Neural crest cell (in vitro differentiated cells): ENCODE measurements at places on chromosomes 2 and 18. TPM values are rescaled to one million over a fixed set of nuclear protein-coding genes. Genes with fewer than 3 reads are reported as not detected.

RESP18 gene
- not detected in 2 replicates for total RNA-seq

CELF4 gene
- 1.8 and 1.9 TPM in 2 replicates for total RNA-seq

DNA sequence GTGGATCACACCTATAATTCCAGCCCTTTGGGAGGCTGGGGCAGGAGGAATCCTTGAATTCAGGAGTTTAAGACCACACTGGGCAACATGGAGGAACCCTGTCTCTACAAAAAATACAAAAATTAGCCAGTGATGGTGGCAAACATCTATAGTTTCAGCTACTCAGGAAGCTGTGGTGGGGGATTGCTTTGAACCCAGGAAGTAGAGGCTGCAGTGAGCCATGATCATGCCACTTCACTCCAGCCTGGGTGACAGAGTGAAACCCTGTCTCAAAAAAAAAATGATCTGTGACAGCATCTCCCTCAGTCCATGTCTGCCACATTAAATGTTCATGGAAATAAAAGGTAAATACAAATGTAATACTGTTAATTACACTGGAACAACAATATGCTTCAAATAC lies 121.4 kb upstream of the COL5A2 start:
- no peak for DNase-seq

DNA sequence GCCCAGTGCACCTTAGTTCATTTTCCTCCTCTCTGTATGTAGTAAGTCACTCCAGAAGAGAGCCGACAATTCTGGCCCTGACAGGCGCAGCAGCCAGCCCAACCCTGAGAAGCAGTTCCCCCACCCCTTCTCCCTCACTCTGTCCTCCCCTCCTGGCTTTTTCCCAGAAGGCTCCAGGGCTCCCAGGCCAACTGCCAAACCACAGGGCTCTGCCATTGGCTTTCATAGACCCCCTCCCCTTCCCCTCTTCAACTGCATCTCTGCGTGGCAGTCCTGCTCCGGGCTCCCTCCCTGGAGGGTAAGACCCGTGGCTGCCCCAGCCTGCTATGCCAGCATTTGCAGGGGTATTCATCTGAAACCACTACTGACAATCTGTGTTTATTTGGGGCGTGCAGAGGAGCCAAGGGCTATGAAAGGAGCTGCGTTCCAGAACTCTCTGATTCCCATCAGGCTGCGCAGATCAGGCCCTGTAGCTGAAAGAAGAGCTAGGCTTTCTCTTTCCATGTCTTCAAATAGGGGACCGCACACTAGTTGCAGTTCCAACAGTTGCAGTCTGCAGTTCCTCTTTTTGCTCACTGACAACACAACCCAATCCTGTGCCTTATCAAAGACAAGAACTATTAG lies 388.6 kb upstream of the TNP1 start:
- no peak for DNase-seq

CCL20 gene
- not detected in 2 replicates for total RNA-seq

MYO3B gene
- total RNA-seq, result not detected in 2 replicates

DNA sequence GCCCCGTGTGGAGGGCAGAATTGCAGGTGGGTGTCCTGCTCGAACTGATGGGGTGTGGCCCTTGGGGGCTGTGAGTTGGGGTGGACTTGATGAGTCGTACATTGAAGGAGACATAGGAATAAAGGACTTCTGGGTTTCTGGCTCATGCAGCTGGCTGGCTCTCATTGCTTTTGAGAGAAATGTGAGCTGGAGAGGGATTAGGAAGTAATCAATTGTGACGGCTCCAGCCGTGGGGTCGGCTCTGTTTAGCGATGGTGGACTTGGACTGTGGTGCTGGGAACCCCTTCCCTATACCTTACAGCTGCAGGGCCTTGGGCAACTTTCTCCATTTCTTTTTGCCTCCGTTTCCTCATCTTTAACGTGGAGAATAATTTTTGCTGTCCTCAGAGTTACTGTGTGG lies 9.2 kb downstream of the IMPA2 start:
- no peak for DNase-seq

GRCh38 chr2:58604096-58604495 lies 363.0 kb upstream of the FANCL start:
- no peak for DNase-seq

GRCh38 chr2:196565106-196565765 lies 74.3 kb upstream of the CCDC150 start:
- no peak for DNase-seq

EIPR1 gene
- total RNA-seq, result 33.0 and 34.9 TPM in 2 replicates

- no peak for DNase-seq
Measured at GRCh38 chr18:27181726-27182125, 3.4 kb downstream of the CHST9 start.
